ENCODE measurements at places on chromosomes 13 and 19. TPM values are rescaled to one million over a fixed set of nuclear protein-coding genes. Genes with fewer than 3 reads are reported as not detected.
A peak's percentile ranks its signal among the peaks of the same experiment; 100 is the strongest.

DNA sequence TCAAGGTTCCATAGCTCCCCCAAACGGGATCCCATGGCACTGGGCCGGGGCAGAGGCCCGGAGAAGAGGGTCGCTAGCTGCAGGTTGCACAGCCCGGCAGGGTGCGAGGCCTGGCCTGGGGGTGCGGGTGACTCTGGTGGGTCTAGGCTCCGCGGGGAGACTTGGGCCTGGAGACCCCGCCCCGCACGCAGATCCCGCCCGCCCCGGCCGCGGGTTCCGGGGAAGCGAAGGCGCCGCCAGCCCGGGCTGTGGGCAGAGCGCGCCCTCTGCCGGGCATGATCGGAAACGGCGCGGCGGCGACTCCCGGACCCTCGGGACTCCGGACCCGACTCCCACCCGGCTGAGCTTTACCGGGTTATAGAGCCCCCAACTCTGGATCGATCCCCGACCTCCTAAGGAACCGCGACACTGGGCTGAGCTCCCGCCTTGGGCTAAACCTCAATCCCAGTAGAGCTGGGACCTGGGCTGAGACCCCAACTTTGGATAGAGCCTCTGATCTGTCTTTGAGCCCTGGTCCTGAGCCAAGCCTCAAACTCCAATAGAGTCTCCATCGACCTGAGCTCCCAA, 3.1 kb upstream of the TNFAIP8L1 start:
- DNase-seq, result peak; percentile 71

DNA sequence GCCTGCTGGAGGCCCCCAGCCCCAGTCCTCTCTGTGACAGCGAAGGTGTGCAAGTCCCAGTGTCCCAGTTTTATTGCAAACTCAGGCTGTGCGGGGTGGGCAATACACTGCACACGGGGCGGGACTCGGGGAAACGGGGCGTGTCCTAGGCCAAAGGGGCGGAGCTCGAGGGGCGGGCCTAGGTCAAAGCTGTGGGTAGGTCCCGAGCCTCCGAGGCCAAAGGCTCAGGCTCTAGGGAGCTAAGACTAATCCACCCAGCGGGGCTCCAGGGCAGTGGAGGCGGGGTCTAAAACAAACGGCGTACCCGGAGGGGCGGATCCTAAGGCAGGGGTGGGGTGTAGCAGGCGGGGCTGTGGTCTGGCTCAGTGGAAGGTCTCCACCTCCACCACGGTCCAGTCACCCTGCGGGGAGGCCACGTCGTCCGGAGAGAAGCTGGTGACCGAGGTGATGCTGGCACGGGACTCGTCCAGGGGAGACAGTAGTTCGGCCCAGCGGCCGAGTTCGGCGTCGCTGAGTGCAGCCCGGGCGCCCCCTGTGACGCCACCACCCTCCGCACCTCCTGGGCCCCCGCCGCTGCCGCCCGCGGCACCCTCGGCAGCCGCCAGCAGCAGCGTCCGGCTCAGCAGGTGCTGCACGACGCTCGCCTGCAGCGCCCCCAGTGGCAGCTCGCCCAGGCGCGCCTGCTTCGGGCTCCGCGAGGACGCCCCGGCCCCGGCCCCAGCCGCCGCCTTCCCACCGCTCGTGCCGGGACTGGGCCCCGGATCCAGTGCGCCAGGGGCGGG, 5.3 kb downstream of the PRR36 start:
- peak; percentile 63 for DNase-seq

GRCh38 chr13:79456656-79457365, 24.1 kb upstream of the NDFIP2 start:
- no peak for DNase-seq

The C13orf42 gene
- not detected for polyA plus RNA-seq

DNA sequence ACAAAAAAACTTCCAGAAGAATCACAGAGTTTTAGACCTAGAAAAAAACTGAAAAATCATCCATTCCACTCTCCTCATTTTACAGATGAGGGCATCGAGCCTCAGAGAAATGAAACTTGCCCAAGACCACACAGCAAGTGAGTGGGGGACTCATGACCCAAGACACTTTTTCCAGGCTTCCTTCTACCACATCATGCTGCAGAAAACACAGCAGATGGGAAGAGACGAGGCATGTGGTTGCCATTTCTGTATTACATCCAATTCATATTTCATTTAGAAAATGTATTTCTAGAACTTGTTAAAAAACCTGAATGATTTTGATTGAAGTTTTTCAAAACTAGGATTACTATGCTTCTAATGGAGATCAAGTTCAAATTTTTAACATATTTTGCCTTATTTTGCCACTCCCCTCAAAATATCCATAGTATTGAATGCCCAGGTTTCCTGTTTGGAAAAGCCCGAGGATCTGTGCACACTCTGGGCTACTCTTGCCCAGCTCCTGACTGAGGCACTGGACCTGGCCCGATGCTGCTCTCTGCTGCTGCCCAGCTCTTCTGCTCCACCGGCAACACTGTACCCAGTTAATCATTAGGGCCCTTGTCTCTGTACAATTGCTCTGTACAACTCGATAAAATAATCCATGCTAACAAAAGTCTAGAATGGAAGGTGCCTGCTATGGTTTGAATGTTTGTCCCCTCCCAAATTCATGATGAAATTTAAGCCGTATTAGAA, 157.4 kb downstream of the EFNB2 start:
- DNase-seq, result no peak

GRCh38 chr19:2974342-2975041, 2.9 kb upstream of the TLE6 start:
- no peak for DNase-seq

GRCh38 chr13:93169980-93170379, 56.6 kb upstream of the GPC6 start:
- DNase-seq, result no peak

- peak; percentile 77 for DNase-seq
These were observed at the start of gene ZNF780A for GRCh38 chr19:40090241-40091204. ZNF780A (minus strand) TSS chr19:40090943; CDS start chr19:40084753, 6,190 bp downstream.

DNA sequence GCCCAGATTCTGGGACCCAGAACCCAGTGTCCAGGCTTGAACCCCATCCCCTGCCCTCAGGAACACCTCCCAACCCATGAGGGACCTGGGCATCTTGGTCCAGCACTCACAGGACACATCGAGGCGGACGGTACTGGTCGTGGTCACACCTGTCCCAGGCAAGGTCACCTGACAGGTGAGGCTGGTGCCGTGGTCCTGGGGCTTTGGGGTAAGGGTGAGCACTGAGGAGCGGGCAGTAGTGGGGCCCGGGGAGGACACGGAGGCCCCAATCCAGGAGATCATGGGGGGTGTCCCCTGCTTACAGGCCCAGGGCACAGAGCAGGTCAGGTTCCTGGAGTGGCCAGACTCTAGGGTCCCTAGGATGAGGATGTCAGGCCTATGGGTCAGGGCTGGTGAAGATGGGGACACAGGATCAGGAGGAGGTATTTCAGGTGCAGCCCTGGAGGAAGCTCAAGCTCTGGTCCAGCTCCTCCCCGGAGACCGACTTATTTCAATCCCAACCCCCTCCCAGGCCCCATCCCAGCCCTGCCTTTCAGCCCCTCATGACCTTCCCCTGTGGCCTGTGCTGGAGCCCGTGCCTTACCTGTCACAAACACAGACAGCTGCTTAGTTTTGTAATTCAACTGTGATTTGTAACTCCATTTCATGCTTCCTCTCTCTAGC, 772 bp downstream of the SIGLEC8 start:
- no peak for DNase-seq

- no peak for DNase-seq
These were observed 414.2 kb downstream of the MYO16 start for GRCh38 chr13:109043636-109044035.

The SH3GL1 gene
- polyA plus RNA-seq, result 18.2 TPM

GRCh38 chr19:1276628-1277022, 1.3 kb downstream of the FAM174C start:
- DNase-seq, result no peak

GRCh38 chr19:13150931-13151604, 857 bp downstream of the IER2 start:
- DNase-seq, result no peak

DNA sequence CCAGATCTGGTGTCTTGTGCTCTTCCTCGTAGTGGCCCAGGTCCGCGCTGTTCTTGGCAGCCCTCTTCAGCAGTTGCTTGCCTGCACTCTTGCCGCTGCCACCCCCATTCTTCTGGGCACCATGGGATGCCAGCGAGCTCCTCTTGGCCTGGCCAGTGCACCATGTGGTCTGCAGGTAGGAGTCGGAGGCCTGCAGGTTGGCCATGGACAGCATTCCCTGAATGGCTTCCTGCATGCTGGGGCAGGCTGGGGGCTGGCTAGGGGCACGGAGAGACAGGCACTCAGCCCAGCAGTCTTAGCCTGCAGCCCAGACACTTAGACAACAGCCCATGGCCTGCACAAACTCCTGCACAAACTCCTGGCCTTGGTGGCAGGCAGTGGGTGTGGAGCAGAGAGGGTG, 234.9 kb downstream of the TUBA3C start:
- DNase-seq, result no peak

DNA sequence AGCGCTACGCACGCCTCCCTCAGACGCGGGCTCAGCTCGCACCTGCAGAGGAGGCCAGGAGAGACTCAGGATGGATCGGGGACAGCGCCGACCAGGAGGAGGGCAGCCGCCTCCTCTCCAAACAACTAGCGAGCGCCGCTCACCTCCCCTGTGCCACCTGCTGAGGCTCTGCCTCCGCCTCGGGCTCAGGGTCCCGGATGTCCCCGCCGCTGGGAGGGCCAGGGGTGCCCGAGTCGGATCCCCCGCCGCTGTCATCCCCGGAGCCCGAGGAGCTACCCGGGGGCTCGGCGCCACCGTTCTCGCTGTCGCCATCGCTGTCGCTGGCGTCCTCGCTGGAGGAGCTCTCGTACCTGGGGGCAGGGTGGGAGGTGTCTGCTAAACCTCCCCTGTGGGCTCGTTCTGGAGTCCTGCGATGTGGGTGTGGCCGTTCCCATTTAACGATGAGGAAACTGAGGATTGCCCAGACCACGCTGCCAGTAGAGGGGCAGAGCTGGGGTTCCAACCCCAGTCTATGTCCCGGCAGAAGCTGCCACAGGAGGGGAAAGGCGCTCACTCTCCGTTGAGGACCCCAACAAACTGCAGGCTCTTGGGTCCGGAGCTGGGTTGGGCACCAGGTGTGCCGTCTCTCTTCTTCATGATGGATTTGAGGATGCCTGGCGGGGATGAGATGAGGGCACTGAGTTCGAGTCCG, 9.2 kb downstream of the KANK3 start:
- DNase-seq, result peak; percentile 46

GRCh38 chr19:43641333-43641732, 1.7 kb upstream of the CADM4 start:
- no peak for DNase-seq

The ZNF724 gene
- polyA plus RNA-seq, result 0.06 TPM

GRCh38 chr13:44396701-44397580, 23.3 kb downstream of the SERP2 start:
- DNase-seq, result no peak

GRCh38 chr13:24692561-24692960, 12.4 kb downstream of the ATP12A start:
- peak; percentile 28 for DNase-seq

The WDR62 gene
- polyA plus RNA-seq, result 7.2 TPM

The TNFSF9 gene
- polyA plus RNA-seq, result 0.57 TPM

GRCh38 chr19:54674021-54674617, 11.3 kb downstream of the LILRB4 start:
- DNase-seq, result no peak

The PSG2 gene
- not detected for polyA plus RNA-seq

GRCh38 chr19:33493401-33494275, 28.0 kb downstream of the PEPD start:
- DNase-seq, result no peak

The URAD gene
- not detected for polyA plus RNA-seq

The RNF225 gene
- not detected for polyA plus RNA-seq

The OR4F17 gene
- not detected for polyA plus RNA-seq

- no peak for DNase-seq
These were observed 47.8 kb downstream of the UBL3 start for GRCh38 chr13:29802621-29803020.

GRCh38 chr19:44585371-44586133, 27.8 kb upstream of the IGSF23 start:
- no peak for DNase-seq

DNA sequence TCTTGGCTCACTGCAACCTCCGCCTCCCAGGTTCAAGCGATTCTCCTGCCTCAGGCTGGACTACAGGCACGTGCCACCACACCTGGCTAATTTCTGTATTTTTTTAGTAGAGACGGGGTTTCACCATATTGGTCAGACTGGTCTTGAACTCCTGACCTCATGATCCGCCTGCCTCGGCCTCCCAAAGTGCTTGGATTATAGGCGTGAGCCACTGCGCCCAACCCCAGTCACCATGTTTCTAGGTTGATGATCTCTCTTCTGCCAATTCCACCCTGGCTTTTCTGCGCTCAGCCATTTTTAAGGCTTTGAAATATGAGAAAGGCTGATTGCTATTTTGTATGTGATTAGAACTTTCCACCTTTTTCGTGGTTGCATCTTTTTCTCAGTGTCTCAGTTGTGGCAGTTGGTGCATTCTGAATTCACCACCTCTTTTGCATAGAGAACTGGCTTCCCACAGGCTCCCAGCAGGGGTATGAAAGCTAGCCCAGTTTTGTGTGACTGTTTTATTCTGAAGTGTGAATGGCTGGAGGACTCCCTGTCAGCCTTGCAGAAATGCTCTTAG, 15.5 kb downstream of the CEACAM1 start:
- no peak for DNase-seq

The RINL gene
- 3.4 TPM for polyA plus RNA-seq

DNA sequence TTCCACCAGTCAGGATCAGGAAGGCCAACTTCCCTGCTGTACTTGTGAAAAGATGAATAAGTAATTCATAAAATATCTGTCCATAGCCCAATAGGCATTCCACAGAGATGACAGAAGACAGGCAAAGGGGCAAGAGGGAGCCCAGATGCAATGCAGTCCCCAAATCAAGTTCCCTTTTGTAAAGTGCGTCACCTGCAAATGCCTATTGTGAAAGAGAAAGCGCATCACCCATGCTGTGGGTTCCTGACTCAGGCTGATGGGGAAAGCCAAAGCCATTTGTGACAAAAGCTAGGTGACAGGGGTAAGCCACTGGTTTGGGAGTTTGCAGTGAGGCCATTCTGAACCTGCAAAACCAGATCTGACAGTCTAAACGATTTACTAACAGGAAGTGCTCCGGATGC, 157.5 kb upstream of the ZNF536 start:
- DNase-seq, result no peak

DNA sequence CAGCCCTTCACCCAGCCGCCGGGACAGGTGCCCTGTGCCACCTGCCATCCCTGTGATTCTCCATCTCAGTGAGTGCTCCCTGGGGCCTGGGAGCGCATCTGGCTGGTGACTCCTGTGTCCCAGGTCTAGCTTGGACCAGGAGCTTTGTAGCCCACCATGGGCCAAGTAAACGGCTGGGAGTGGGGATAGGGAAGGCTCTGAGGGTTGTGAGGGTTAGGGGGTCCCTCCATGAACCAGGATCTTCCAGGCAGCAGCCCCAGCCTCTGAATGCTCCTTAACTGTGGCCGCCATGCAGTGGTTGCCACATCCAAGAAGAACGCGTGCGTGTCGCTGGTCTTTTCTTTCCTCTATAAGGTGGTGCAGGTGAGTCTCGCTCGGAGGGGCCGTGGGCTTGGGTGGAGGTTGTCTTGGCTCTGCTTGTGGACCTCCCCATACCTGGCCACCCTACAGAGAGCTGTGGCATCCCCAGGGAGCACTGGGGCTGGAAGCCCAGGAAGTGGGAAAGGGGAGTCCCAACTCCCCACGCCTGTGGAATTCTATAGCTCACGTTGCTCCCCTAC, 8.4 kb downstream of the AP1M1 start:
- DNase-seq, result peak; percentile 41

The KIR2DL3 gene
- not detected for polyA plus RNA-seq

The ZNF540 gene
- 0.65 TPM for polyA plus RNA-seq

The PLIN4 gene
- polyA plus RNA-seq, result 50.4 TPM

- DNase-seq, result peak; percentile 32
These were observed 37.5 kb downstream of the TSSK6 start for GRCh38 chr19:19477705-19478383.

GRCh38 chr13:32056316-32056715, 24.7 kb downstream of the FRY start:
- no peak for DNase-seq

- no peak for DNase-seq
These were observed 12.2 kb downstream of the PIP5K1C start for GRCh38 chr19:3687774-3688706.

Measured in psoas muscle (tissue), 8 donors.